ENCODE measurements at places on chromosomes 3 and 15.

DNA sequence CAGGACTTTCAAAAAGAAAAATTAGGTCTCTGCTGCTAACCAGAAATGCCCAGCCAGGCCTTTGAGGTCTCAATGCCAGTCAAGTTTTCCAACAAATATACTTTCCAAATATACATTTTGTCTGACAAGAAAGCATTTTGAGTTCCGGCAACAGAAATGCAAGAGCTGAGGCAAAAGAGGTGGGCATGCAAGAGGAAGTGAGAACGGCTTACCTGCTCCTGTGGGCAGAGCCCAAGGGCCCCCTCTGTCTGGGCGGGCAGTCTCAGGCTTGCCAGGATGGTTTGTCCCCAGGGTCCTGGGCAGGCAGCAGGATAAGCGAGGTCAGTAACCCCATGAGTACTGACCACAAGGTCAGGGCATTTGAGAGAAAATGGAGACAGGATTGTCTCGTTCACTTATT lies 136.1 kb upstream of the TOPAZ1 start:
- DNase-seq: no peak

DNA sequence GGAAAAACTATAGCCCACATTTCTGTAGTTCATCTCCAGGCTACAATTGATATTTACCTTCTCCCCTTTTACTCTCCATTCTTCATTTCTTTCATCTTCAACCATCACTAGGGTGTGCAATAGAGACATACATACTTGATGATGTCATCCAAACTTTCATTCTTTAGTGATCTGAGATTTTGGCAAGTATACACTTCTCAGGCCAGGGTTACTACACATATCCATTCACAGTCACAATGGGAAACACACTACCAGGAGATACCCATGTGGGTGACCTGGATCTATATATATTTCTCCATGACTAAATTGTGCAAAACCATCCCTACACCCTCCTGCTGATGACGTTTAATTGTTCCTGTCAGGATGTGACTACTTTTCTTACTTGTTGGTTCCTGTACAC lies 769.5 kb upstream of the DPPA4 start:
- no peak for DNase-seq

GRCh38 chr15:58440158-58440910 lies 8.5 kb downstream of the LIPC start:
- DNase-seq: no peak

GRCh38 chr3:100107221-100107814 lies 7.0 kb downstream of the FILIP1L start:
- no peak for DNase-seq

GRCh38 chr3:4845882-4846281 lies 133.4 kb upstream of the BHLHE40 start:
- DNase-seq: no peak

DNA sequence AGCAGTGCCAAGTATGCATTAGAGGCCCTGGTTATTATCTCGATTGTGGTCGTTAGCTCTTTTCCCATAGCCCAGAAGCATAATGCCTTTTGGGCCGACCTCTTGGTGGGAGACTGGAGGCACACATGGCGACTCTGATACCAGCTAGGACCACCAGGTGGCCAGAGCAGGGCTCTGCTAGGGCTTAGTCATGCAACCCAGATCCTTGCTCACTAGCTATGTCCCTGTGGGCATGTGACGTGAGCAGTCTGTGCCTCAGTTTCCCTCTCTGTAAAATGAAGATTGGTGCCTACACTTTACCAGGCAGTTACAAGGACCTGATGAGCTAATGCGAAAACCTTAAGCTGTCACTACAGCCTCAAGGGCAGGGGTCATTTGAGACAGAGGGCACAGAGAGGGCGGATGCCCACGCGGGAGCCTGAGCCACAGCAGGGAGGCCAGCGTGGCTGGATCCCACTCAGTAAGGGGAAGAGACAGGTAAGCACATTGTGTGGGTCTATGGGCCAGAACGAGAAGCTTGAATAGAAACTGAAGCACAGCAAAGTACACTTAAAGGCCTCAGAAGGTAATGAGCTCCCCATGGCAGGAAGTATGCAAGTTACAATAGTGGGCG lies 8.8 kb downstream of the KLF15 start:
- no peak for DNase-seq

DNA sequence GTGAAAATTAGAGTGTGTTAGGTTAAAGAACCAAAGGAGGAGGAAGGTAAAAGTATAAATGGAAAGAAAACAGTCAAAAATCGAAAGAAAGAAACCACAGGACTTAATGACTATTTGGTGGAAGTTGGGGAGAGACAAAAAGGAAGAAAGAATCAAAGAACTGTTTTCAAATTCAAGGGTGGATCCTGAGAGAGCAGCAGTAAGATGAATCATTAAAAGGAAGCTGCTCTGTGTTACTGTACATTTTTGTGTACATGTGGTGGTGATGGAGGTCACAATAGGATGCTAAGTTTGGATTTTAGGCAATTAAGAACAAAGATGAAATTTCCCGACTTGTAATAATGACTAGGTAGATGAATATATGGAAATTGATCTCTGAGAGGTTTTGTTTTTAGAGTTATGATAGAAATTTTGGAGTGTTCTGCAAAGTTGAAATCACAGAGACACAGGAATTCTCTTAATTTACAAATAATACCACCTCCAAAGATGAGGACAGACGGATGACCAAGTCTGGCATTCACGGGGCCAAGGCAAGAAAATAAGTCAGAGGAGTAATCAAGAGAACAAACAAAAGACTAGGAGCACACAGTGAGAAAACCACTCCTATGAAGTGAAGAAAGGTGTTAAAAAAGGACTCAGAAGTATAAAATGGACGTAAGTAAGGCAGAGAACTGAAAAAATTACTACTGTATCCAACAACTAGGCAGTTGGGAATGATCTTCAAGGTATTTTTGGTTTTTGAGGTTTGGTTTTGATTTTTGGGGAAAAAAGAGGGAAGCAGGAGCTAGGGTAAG lies 7.1 kb downstream of the DHX36 start:
- DNase-seq: no peak

DNA sequence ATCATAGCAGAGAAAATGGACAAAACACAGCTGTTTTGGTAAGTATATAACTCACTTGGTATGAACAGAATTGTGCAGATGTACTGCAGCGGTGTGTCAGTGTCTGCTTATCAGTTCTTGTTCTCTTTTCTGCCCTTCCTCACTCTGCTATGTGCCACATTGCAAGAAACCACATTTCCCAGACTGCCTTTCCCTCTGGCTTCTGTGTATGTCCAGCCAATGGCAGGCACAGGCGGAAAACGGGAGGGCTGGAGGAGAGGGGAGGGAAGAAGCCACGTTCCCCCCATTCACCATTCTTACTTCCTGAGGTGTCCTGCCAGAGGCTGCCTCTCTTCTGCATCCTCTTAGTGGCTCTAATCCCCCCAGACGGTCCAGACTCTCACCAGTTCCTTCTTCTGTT lies 15.4 kb downstream of the HHLA2 start:
- no peak for DNase-seq

- DNase-seq: no peak
Measured at GRCh38 chr15:85621094-85621493, 173.6 kb downstream of the KLHL25 start.

- DNase-seq: no peak
Measured at GRCh38 chr3:24454856-24455255, 39.8 kb downstream of the THRB start.

DNA sequence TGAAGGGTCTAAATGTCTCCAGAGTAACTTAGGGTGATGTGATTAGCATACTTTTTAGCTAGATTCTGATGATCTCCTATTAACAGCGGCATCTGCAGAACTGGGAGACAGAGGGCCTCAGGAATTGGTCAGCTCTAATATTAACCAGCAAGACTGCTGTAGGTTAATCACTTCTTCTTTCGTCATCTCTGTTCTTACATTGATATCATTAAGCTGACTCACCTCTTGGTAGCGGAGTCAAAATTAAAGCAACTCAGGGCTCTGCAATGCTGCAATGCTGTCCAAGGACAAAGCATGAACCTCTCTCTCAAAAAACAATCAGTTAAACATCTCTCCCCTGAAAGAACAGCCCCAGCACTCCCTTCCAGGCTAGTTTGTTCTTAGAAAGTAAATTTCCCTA lies 57.5 kb upstream of the TRA2B start:
- no peak for DNase-seq

DNA sequence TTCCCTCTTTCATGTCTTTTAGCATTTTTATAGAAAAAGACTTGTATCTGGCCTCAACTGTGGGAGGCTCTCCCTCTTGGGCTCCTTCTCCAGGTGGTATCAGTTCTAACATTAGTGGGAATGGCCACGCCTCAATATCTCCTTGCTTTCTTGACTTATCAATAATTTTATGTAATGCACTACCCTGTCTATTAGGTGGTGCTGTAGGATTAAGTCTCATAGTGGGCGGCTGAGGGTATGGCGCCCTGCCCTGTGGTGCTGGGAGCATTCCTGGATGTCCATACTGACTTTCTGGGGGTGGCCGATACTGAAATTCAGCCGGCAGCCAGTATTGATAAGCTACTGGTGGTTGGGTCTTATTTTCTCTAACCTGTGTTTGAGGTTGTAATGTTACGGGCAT lies 8.7 kb upstream of the RPUSD3 start:
- DNase-seq: no peak

- DNase-seq: no peak
Measured at GRCh38 chr3:196754091-196754981, 14.7 kb downstream of the PAK2 start.

GRCh38 chr15:69979262-69979661 lies 118.5 kb downstream of the TLE3 start:
- no peak for DNase-seq

- DNase-seq: no peak
Measured at GRCh38 chr3:55313666-55314065, 173.4 kb downstream of the WNT5A start.

- no peak for DNase-seq
Measured at GRCh38 chr3:164687902-164688301, 390.4 kb downstream of the SI start.

DNA sequence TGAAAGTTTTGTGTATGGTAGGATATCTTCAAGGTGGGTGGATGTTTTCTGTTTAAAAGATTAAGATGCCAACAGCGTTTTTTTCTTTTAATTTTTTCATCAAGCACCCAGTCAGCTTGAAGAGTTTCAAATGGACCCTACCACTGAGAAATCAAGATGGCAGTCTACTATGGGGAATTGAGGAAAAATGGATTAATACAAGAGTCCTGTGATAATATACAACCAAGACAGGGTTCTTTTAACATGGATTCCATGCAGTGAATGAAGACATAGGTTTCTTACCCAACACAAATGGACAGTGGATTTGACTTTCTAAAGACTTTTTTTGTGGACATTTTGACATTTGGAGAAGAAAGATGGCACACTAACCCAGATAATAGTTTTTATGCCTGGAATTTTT lies 2.5 kb upstream of the CHD2 start:
- no peak for DNase-seq

- DNase-seq: no peak
Measured at GRCh38 chr3:37338500-37338899, 164.1 kb upstream of the LRRFIP2 start.

DNA sequence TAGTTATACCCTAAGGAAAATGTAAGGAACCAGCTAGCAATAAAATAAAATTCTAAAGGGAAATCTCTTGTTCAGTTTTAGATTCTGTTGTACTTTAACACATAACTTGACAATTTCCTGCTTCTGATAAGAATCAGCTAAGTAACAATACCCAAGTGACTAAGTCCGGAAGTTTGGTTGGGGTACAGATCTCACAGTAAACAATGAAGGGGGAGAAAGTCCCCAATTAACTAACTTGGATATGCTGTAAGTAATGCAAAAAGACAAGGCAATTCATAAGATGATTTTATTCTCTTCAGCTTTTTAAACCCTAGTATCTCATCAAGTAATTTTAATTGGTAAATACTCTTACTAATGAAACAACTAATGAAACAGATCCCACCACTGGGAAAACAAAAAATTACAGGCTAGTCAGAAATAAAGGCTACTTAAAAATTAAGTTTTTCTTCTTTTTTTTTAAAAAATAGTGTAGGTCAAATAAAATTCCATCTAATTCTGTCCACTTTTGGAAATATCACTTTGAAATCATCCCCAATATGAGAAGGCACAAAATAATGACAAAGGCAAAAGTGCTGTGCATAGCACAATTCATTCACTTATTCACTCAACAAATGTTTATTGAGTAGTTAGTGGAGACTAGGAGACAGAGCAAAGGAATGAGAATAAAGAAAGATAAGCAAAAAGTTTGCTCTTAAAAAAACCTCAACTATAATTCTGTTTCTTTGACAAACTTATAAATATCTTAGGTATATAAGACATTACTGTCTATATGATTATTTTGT lies 37.8 kb upstream of the IL20RB start:
- DNase-seq: no peak

GRCh38 chr15:88118035-88118434 lies 138.5 kb downstream of the NTRK3 start:
- no peak for DNase-seq

DNA sequence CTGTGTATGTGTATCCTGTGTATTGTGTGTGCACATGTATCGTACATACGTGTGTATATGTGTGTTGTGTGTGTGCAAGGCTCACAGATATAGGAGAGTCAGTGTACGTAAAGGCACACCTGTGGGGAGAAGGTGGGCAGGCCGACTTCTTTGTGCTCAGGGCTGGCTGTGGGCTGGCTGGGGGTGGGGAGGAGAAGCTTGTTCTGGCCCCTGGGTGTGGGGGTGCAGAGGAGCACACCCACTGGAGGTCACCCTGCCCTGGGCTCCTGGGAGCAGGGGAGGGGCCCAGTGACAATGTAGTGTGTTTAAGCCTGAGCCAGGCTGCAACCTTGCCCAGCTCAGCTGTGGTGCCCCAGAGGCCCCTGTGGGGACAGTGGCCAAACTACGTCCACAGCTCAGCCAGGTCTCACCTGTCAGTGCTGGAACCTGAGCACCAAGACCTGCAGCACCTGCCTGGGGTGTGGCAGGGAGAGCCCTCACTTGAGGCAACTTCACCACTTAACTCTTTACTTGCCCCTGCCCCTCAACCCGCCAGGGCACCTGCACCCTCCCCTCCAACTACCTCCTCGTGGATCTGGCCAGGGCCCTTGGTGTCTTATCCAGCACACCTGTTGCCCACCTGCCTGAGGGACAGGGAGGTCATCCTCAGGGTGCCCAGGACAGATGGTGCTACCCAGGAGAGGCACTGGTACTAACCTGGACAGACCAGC lies 2.6 kb upstream of the HHATL start:
- DNase-seq: no peak

GRCh38 chr3:13538520-13539291 lies 10.2 kb upstream of the FBLN2 start:
- DNase-seq: no peak

GRCh38 chr3:10845839-10846656 lies 30.0 kb downstream of the SLC6A11 start:
- DNase-seq: no peak

DNA sequence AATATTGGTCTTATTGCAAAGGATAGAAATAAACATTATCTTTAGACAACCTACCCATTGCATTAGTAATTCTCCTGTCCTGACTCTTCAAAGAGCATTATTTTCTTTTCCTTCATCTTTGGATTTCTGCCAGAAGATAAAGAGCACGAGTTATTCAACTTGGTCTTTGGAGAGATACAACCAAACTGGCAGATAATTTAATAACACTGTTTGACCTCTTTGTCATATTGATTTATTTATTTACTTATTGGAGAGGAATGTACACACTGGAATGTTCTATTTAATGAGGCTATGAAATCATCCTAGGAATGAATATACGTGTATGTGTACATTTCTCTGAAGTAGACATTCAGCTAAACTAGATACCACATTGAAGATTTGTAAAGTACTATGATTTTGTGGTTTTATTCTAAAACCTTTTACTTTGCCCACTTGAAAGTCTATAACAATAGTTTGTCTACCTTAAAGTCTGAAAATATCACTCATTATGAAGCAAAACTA lies 462.1 kb downstream of the C3orf38 start:
- no peak for DNase-seq

GRCh38 chr3:104646196-104646595 lies 720.5 kb upstream of the ALCAM start:
- no peak for DNase-seq

GRCh38 chr3:127253491-127253890 lies 34.4 kb downstream of the PRR20G start:
- no peak for DNase-seq
